Stimulated activated CD4-positive, alpha-beta T cell treated with anti-CD3 and anti-CD28 coated beads, Interleukin-15, amount 100 ng/mL, for 48 hours (primary cell): ENCODE measurements at places on chromosomes 5 and 9.

- DNase-seq: no peak
These were observed 324.5 kb downstream of the KCNN2 start for GRCh38 chr5:114686356-114686755.

DNA sequence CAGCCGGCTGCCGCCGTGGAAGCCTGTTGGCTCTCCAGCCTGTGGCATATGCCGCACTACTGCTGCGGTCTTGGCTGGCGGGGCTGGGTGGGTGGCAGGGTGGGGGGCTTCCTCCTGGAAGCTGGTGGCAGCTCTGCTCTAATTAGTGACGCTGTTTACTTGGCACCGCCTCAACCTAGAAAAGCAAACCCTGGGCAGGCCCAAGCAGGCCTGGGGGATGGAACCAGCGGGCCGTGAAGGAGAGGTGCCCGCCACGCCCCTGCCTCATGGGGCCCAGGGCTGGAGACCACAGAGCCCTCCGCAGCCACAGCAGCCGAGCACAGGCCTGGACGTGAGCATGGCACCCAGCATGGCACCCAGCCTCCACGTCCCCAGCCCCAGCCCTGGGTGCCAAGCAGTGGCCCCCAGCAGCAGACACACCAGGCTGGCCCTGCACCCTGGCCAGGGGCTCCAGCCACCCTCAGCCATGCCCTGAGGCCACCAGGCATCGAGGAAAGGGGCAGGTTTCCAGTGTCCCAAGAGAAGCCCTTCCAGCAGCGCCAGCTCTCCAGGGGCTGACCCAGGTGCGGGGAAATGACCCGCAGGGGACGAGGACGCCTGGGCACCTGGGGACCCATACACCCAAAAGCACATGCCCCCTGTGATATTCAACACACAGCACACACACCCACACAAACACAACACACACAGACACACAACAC is 5.4 kb upstream of the CCDC187 start:
- DNase-seq: no peak

DNA sequence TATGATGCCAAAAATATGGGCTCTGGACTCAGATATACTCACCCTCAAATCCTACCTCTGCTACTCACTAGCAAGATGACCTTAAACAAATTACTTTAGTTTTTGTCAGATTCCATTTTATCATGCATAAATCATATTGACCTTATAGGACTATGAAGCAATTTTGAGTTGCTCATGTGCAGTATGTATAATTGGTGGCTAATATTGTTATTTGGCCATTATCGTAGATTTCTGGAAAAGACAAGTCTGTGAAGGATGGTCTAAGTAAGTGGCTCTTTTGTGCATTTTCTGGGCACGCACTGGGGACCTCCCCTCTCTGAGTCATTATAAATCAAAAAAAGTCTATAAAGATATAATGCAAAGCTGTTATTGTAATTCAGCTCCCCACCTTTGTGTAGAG is 393.0 kb downstream of the FGF10 start:
- DNase-seq: no peak

DNA sequence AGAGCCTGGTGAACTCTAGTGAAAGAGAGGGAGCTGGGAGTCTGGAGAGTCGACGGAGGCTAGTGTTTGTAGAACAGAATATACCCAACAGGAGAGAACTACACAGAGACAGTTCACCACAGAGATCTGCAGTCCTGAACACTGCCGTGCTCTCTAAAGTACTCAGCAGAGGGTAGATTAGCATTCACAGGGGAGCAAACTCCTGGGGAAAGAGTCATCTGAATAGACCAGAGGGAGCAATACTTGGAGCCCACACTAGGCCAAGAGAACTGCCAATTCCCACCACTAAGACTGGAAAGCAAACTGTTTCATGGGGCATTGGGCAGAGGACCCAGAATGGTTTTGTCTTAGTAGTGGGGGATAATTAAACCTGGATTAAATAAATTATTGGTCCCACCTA is 235.6 kb downstream of the EDIL3 start:
- DNase-seq: no peak

GRCh38 chr9:129145841-129146292 is 32.2 kb downstream of the IER5L start:
- DNase-seq: no peak

GRCh38 chr9:22921742-22922141 is 475.1 kb downstream of the DMRTA1 start:
- DNase-seq: no peak

DNA sequence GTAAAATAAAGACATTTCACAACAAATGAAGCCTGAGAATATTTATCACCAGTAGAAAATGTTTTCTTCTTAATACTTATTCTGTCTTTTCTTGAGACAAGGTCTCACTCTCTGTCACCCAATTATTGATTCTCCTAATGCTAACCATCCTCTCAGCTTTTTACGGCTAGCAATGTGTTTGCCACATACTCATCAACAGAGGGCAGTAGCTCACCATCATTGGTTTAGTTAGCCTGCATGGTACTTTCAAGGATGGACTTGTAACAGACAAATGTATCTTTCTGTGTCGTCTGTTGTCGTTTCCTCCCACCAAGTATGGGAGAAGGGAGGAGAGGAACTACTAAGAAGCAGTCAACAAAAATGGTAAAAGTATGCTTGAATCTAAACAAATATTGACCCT is 5.9 kb upstream of the ACO1 start:
- peak; percentile 22 for DNase-seq

- DNase-seq: no peak
These were observed 14.0 kb upstream of the PSMD5 start for GRCh38 chr9:120856700-120857099.

DNA sequence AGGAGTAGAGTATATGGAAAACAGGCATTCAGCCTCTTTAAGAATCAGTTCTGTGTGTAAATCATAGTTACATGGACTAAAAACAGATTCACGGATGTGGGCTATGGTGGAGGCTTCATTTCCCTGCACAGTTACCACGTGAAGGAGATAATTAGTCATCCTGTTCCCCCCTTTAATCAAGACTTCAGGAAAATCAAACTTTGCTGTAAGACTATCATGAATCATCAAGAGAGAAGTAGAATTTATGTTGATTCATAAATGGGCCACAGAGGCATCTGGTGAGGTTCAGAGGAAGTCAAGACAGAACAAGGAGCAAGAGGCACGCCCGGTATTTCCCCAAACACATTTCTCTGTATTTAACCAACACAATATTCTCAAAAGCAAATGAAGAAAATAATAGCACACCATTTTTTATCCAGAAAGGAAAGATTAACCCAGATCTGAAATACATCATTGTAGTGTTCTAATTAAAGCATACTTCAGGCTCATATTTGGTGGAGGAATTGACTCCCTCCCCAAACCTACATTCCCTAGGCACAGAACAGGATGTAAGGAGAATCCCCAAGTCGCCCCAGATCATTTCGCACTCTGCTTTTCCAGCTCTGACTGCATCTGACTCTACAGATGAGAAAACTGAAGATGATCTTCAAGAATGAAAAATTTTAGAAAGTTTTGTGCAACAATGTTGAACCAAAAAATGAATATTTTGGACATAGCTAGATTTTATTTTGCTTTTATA is 175.8 kb upstream of the GAS1 start:
- DNase-seq: peak; percentile 0

GRCh38 chr9:135101926-135102325 is 14.5 kb downstream of the OLFM1 start:
- no peak for DNase-seq

GRCh38 chr9:16597136-16597535 is 273.3 kb downstream of the BNC2 start:
- no peak for DNase-seq

DNA sequence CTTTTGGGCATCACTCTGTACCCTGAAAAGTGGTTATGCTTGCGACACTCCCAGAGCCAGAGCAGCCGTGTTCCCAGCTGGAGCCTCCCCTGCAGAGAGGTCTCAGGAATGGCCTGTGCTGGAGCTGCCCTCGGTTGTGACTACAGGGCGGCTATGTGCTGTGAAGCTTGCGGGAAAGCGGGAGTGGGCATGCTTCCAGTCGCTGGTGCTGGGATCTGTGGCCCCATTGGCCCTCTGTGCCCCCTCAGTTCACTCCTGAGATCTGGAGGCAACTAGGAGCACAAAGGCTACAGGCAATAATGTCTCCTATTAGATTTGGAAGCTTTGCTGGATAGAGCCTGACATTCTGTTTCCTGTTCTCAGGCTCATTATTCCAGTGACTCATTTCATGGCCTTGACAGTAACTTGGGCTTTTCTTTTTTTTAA is 56.9 kb downstream of the GPR107 start:
- no peak for DNase-seq

GRCh38 chr9:109859447-109859846 is 79.4 kb downstream of the PALM2AKAP2 start:
- DNase-seq: no peak

GRCh38 chr5:140221697-140222223 is 46.8 kb downstream of the CYSTM1 start:
- DNase-seq: no peak

DNA sequence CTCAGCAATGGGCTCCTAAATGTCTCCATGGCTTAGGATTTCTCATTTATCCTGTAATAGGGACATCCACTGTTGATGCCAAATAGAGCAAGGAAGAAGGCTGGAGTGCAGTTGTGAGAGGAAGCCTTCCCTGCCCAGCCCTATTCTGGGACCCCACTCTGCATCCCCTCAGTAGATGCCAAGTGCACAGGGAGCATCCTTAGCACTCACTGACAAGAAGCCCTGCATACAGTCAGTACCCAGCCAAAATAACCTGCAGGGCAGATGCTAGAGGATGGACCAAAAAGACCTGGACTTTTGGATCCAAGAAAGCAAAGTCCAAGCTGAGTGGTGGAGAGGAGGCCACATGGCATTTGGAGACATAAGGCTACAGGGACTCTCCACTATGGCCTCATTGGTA is 113.5 kb upstream of the SPOCK1 start:
- DNase-seq: no peak

- DNase-seq: peak; percentile 14
These were observed at the start of gene ELAVL2 for GRCh38 chr9:23826120-23826629. Gene ELAVL2 (minus strand): TSS chr9:23826240. CDS start chr9:23762234, 64,006 bp downstream.

DNA sequence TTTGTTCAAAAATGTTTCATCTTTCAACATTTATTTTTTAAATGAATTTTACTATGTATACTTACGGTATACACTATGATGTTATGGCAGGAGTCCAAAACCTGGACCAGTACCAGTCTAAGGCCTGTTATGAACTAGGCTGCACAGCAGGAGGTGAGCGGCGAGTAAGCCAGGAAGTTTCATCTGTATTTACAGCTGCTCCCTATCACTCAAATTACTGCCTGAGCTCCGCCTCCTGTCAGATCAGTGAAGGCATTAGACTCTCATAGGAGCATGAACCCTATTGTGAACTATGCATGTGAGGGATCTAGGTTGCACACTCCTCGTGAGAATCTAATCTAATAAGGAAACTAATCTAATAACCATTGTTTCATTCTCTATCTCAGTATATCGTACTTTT is 715.5 kb upstream of the PTPRD start:
- no peak for DNase-seq

- DNase-seq: no peak
These were observed 79.6 kb downstream of the PHAX start for GRCh38 chr5:126680191-126680817.

- no peak for DNase-seq
These were observed 570.1 kb downstream of the CDK5RAP2 start for GRCh38 chr9:120009856-120010255.

GRCh38 chr5:50691399-50692016 is 25.1 kb downstream of the PARP8 start:
- no peak for DNase-seq

GRCh38 chr5:40798801-40799210 is 632 bp upstream of the PRKAA1 start:
- no peak for DNase-seq

- no peak for DNase-seq
These were observed 103.2 kb downstream of the GPBP1 start for GRCh38 chr5:57277085-57277484.

- no peak for DNase-seq
These were observed 39.4 kb downstream of the NNT start for GRCh38 chr5:43642428-43642827.

DNA sequence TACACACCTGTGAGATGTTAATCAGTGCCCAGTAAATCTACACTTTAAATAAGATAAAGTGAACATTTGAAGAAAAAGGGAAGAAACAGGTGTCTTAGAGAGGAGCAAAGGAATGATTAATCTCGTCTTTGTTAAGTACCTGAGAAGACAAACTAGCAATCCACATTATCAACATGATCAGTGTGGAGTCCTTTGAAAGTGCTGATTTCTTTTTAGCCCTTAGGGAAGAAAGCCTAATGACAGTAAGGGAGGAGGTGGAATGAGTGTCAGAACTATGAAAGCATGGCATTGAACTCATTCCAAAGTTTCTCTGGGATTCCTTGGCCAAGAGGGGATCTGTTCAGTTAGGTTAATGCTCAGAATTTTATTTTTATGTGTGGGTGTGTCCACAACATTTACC is 1109.0 kb upstream of the ACO1 start:
- no peak for DNase-seq

DNA sequence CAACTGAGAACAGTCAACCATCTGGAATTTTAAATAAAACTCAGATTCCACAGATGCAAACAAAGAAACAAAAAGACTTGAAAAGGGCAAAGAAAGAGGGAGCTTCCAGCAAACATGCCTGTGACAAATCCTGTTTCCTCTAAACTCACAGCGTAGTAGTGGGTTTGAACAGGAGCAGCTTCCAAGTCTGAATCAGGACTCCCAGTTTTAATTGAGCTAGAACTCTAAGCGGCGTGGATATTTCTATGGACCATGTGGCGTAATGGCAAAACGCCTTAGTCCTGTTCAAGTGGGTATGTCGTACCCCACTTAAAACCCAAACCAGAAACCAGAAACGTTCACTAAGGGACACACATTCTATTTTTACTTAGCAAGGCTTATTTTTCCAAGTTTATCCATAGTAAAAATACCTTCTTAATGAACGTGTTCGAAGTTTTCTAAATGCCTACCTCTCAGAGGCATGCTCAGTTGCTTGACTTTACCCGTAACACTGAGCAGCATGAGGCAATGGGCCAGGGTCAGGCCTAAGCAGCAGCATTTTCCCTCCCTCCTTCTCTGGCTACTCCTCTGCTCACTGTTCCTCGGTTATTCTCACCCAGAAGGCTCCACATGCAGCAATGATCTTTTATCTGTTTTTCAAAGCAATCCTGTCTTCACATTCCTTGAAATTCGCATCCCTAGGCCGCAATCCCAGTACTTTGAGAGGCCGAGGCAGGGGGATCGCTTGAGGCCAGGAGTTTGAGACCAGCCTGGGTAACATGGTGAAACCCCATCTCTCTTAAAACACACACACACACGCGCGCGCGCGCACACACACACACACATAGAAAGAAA is 77.9 kb downstream of the FNBP1 start:
- DNase-seq: no peak

GRCh38 chr5:90746119-90746518 is 187.5 kb downstream of the ADGRV1 start:
- no peak for DNase-seq

GRCh38 chr5:132495667-132496190 is 5.2 kb upstream of the IRF1 start:
- peak; percentile 61 for DNase-seq

- no peak for DNase-seq
These were observed 529.3 kb upstream of the ZNF608 start for GRCh38 chr5:125275725-125276090.
